ENCODE measurements at places on chromosomes 2 and 18. TPM values are rescaled to one million over a fixed set of nuclear protein-coding genes. Genes with fewer than 3 reads are reported as not detected.

DNA sequence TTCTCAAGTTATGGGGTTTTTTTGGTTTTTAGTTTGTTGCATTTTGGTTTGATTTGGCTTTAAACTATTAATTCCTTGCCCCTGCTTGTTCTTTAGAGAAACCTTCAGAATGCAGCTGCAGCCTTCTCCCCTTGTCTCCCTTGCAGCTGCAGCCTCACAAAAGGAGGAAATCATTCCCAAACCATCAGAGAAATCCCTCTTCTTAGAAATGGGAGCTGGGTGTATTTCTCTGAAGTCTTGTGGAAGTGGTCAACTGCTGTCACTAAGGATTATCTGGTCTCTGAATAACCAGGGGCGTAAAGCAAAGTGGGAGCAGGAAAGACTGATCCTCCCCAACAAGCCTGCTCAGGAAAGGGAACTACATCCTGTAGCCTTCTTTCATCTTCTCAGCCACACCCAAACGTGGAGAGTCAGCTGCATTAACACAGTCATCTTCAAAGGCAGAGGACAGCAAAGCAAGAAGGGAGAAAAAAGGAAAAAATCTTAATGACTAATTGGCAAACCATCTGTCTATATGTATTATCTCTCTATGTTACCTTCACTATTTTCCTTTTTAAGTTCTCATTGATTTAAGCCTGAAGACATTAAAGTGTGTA, 1834.1 kb upstream of the PIK3C3 start:
- DNase-seq: no peak

DNA sequence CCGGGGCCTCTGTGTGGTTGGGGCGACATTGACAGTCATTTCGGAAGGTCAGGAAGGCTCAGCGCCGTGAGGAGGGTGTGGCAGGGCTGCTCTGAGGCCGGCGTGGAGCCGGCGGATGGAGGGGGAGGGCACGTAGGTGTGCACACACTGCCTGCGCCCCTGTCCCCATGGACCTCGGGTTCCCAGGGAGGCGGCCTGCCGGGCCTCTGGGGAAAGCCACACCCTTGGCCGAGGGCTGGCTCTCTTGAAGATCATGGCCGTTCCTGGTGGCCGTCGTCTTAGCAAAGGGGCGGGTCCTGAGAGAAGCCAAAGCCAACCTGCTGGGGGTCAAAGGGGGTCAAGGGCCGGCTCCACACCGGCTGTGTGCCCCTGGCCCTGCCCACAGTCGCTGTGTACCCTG, 11.9 kb downstream of the GPC1 start:
- DNase-seq: no peak

The SLC14A1 gene
- total RNA-seq: 8.7 TPM

The ATP5F1A gene
- total RNA-seq: 349 TPM

The LHCGR gene
- total RNA-seq: not detected

DNA sequence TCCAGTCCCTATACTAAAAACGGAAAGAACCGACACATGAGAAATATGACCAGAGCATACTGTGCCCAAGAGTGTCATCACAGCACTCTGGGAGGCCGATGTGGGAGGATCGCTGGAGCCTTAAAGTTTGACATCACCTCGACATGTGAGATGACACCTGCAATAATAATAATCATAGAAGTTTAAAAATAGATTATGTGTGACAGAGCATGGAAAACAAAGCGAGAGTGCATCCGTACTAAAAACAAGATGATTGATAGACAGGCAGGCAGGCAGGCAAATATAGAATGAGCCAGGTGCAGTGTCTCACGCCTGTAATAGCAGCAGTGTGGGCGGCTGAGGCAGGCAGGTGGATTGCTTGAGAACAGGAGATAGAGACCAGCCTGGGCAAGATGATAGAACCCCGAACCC, 114.8 kb upstream of the ANKRD30BL start:
- DNase-seq: no peak

The EFHD1 gene
- total RNA-seq: 0.50 TPM

DNA sequence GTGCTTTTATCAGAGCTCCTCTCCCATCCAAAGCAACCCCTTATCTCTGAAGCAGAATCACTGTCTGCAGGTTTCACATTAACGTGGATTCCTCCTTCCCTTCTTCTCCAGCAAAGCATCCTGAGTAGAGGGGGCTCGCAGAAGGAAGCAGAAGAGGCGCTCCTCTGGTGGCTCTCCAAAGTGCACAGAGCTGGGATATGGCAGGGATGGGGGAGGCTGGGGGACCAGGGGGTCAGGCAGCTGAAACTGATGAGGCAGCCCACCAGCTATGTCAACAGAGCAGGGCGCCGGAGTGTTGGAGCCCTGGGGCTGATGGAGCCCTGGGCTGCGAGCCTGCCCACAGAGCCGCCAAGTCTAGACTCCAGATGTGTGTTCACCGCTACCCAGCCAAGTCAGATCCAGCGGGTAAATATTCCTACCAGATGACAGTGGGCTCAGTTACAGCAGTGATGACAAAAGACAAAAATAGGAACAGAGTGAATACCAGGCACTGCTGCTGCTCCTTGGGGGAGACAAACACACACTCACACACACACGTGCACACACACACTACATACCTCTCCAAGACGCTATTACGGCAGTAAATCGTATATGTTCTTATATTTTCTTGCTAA, 678.3 kb upstream of the ID2 start:
- DNase-seq: no peak

The TRIM43 gene
- not detected for total RNA-seq

- no peak for DNase-seq
Measured at GRCh38 chr2:23092831-23093230, 292.1 kb upstream of the KLHL29 start.

DNA sequence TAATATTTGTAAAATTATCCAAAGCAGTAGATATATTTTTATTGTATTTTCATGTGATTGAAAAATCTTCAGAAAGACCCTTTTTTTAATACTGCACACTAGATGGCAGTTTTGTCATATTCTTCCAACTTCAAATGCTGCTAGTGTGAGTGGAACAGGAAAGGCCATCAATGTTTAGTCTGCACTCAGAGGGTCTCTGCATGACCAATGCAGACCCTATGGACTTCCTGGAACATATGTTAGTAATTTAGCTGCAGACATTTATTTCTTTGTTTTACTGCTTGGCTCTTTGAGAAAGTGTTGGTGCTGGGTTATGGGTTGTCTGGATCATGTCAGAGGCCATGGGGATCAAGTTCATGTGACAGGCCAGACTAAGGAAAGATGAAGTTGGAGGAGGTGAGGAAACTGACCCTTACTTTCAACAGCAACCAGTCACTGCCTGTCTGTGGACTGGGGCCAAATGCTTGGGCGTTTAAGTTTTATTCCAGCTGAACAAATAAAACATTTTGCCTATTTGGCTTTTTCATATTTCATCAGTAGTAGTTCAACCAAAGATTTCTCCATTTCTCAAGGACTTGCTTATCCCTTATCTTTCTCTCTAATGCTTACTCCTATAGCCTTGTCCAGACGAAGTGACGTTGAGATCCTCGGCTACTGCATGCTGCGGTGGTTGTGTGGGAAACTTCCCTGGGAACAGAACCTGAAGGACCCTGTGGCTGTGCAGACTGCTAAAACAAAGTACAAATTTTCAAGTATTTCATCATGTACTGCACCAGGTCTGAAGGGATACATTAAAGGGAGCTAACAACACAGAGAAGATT, 84.8 kb downstream of the VRK2 start:
- no peak for DNase-seq

DNA sequence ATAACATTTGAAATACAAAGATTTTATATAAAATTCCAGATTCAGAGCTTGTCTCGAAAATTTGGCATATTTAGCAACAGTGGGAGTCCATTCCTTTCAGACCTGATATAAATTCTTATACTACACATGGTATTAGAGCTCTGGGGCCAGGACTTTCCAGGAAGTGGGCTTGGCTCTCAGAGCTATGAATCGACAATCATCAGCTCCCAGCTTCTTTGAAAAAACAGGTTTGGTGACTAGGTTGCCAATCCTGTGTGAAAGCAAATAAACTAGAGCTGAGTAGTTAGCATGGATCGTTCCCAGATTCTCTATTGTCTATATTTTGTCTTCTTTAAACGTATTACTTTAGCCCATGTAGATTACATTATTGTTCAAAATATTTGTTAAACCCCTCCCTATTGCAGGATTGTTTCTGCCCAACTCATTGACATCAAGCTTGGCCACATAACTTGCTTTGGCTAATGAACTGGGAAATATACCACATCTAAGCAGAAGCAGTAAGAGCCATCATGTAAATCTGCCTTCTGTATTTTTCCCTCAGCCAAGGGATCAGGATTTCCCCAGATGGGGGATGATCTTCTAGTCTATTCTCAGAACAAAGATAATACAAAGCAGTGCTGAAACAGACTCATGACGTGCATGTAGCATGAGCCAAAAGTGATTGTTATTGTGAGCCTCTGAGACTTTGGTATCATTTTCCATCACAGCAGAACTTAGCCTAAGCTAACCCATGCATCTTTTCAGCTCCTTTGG, 105.4 kb downstream of the KCNH7 start:
- DNase-seq: no peak

The SH2D6 gene
- total RNA-seq: 0.10 TPM

DNA sequence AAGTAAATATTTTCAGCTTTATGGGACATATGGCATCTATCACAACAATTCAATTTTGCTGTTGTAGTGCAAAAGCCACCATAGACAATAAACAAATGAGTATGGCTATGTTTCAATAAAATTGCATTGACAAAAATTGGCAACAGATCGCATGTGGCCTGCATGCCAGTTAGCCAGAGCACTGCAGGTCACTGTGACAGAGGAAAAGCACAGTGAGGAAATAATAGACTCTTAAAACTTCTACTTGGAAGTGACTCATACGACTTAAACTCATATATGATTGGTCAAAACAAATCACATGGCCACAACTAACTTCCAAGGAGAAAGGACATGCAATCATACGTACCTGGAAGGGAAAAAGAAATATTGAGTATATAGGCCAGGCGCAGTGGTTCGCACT, 44.4 kb downstream of the EXOC6B start:
- DNase-seq: no peak

DNA sequence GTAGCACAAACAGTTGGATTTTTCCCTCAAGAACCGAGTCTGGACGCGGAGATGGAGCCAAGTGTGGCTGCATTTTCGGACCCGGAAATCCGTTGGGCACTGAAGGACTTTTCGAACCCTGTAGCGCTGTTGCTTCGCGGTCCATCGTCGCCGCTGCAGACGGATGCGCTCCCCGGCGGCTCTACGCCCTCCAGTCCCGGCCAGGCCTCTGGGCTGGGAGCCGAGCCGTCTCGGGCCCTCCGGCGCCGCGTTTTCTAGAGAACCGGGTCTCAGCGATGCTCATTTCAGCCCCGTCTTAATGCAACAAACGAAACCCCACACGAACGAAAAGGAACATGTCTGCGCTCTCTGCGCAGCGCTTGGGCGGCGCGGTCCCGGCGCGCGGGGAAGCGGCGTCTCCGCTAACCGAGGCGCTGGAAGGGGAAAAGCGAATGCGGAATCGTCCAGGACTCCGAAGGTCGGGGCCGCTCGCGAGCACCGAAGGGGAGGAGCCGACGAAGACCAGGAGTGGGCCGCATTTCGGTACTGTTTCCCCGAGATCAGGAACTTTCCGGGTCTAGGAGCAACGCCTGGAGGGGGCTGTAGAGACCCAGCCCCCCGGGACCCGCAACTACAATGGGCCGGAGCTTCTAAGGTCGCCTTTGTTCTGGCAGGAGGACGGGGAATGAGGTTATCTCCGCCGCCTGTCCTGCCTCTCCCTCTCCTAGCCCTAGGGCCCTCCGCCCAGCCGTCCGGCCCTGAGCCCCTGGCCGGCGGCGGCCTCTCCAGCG, 3.2 kb downstream of the EMX1 start:
- no peak for DNase-seq

The DYNAP gene
- total RNA-seq: not detected

The INO80B gene
- 28.9 TPM for total RNA-seq

The ABCB11 gene
- not detected for total RNA-seq

The CTAGE1 gene
- not detected for total RNA-seq

DNA sequence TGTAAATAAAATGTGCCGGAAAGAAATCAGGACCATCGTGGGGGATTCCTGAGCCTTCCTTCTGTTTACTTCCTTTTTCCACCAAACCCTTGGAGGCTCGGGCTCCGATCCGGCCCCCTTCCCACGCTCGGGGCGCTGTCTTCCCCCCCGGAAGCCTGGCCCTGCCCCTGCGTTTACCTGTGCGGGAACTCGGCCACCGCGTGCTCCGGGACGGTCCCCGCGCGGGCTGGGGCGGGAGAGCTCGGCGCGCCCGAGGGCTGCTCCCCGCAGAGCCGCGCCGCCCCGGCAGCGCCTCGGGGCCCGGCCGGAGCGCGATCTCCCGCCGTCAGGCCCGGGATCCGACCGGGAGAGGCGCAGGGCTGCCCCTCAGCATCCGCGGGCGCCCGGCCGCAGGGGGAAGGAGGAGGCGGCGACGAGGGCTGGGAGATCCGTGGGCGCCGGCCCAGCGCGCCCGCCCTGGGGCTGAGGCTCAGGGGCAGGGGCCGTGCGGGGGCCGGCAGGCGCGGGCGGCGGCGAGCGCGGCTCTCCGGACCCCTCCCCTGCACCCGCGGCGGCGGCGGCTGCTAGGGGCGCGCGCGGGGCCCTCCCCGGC, 435 bp downstream of the ADCY3 start:
- DNase-seq: no peak

The REG3G gene
- not detected for total RNA-seq

Data from activated CD4-positive, alpha-beta T cell treated with anti-CD3 and anti-CD28 coated beads, Interleukin-2, amount 10 ng/mL, durations not matched to agents 7 days and 5 days (primary cell).